Karpas-422 (cell line): ENCODE measurements at places on chromosomes 13 and 19. TPM values are rescaled to one million over a fixed set of nuclear protein-coding genes. Genes with fewer than 3 reads are reported as not detected.
A peak's percentile ranks its signal among the peaks of the same experiment; 100 is the strongest.

CATSPERD gene
- total RNA-seq, result not detected in 2 replicates

LATS2 gene
- total RNA-seq, result not detected in 2 replicates

OCEL1 gene
- 6.2 and 13.0 TPM in 2 replicates for total RNA-seq

DNA sequence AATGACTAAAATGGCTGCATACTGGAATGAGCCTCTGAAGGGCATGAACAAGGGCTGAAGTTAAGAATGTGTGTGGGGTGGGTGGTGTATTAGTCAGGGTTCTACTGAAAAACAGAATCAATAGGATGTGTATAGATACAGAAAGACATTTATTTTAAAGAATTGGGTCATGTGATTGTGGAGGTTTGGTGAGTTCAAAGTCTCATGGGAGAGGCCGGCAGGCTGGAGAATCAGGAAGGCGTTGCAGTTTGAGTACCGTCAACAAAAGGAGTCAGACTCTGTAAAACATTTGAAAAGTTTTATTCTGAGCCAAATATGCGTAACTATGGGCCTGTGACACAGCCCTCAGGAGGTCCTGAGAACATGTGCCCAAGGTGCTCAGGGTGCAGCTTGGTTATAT, 24.5 kb upstream of the CYSLTR2 start:
- H3K36me3 ChIP-seq, result no peaks in the 10 kb centered on the region
- H3K4me1 ChIP-seq, result no peaks in the 10 kb centered on the region
- no peak for DNase-seq
- H3K27ac ChIP-seq, result no peak overlapping the region
- no peak overlapping the region for H3K4me3 ChIP-seq

- no peak for DNase-seq
- no peak overlapping the region for H3K27ac ChIP-seq
- H3K27me3 ChIP-seq, result no peaks in the 10 kb centered on the region
- H3K4me3 ChIP-seq, result no peak overlapping the region
- H3K4me1 ChIP-seq, result no peaks in the 10 kb centered on the region
These were observed 20.3 kb downstream of the C13orf46 start for GRCh38 chr13:113953561-113953960.

GRCh38 chr13:65555962-65556361, 1674.2 kb downstream of the PCDH9 start:
- no peak overlapping the region for H3K4me3 ChIP-seq
- no peak overlapping the region for H3K27ac ChIP-seq
- H3K27me3 ChIP-seq, result no peaks in the 10 kb centered on the region
- no peaks in the 10 kb centered on the region for H3K4me1 ChIP-seq

- H3K36me3 ChIP-seq, result no peaks in the 10 kb centered on the region
- peak; percentile 57 for DNase-seq
- H3K27ac ChIP-seq, result no peak overlapping the region
- no peaks in the 10 kb centered on the region for H3K4me1 ChIP-seq
- no peak overlapping the region for H3K4me3 ChIP-seq
These were observed 9.8 kb downstream of the CLEC4M start for GRCh38 chr19:7772752-7773291.

GRCh38 chr19:5024282-5024681, 55.4 kb downstream of the KDM4B start:
- H3K4me3 ChIP-seq, result no peak overlapping the region
- DNase-seq, result no peak
- peaks cover 2% of the 10 kb centered on the region; the same call in 1 of the 2 replicates for H3K4me1 ChIP-seq
- H3K27ac ChIP-seq, result no peak overlapping the region

GRCh38 chr13:45529758-45530157, 65.0 kb downstream of the COG3 start:
- no peak overlapping the region for H3K27ac ChIP-seq
- no peak for DNase-seq
- peaks cover 25% of the 10 kb centered on the region; the same call in 1 of the 2 replicates for H3K36me3 ChIP-seq
- H3K4me1 ChIP-seq, result no peaks in the 10 kb centered on the region
- no peaks in the 10 kb centered on the region for H3K27me3 ChIP-seq

DNA sequence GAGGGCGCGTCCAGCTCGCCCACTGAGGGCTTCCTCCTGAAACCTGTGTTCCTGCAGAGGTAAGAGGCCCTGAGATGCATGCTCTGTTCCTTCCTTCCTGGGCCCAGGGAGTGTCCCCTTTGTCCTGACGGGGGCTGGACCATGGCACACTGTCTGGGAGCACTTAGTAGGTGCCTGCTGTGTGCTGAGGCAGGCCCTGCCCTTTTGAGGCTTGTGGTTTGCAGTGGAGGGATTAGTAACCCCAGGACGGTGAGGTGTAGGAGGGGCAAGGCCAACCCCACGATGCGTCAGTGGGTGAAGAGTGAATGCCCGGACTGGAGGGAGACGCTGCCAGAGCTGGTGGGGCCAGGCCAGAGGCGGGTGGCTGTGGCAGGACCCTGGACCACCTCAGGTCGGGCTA, 11.2 kb upstream of the F2RL3 start:
- H3K27ac ChIP-seq, result no peak overlapping the region
- no peaks in the 10 kb centered on the region for H3K4me1 ChIP-seq
- H3K27me3 ChIP-seq, result no peaks in the 10 kb centered on the region
- DNase-seq, result no peak
- H3K4me3 ChIP-seq, result no peak overlapping the region

DNA sequence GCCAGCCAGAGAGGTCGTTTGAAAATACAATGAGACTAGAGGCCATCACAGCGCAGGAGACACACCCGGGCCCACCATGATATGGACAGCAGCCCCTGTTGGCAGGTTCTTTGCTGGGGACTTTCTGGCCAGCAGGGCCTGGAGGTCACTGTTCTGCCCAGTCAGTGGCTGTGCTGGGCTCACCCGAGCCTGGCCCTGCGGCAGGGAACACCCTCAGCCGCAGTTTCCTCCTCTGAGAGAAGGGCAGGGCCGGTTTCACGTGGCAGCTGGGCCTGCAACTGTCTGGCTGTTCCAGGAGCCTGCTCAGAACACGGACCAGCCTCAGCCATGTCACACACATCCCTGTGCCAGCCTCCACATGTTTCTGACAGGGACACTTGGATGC, 39.4 kb downstream of the ADPRHL1 start:
- H3K27me3 ChIP-seq, result no peaks in the 10 kb centered on the region
- no peak for DNase-seq
- no peaks in the 10 kb centered on the region for H3K36me3 ChIP-seq
- no peak overlapping the region for H3K27ac ChIP-seq

DNA sequence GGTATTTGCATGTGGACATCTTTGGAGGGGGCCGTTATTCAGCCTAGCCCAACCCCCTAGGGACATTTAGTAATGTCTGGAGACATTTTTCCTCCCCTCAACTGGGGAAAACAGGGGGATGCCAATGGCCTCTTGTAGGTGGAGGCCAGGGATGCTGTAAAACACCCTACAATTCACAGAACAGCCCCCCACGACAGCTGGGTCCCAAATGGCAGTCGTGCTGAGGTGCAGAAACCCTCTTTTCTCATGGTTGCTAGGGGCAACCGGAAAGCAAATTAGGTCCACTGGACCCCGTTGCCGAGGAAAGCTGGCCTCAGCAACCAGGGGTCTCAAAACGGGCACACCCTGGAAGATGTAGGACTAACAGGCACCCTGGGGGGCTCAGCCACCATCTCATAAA, 14.6 kb downstream of the TMEM150B start:
- H3K27ac ChIP-seq, result peak overlapping the region; percentile 11; the same call in 1 of the 2 replicates
- no peaks in the 10 kb centered on the region; the same call in 1 of the 2 replicates for H3K36me3 ChIP-seq
- no peaks in the 10 kb centered on the region for H3K27me3 ChIP-seq
- H3K4me3 ChIP-seq, result peak overlapping the region; percentile 1; the same call in 1 of the 2 replicates
